Stimulated activated CD4-positive, alpha-beta T cell treated with anti-CD3 and anti-CD28 coated beads, Interleukin-4, amount 100 ng/mL, for 48 hours (primary cell): ENCODE measurements at places on chromosomes 16 and 17.

DNA sequence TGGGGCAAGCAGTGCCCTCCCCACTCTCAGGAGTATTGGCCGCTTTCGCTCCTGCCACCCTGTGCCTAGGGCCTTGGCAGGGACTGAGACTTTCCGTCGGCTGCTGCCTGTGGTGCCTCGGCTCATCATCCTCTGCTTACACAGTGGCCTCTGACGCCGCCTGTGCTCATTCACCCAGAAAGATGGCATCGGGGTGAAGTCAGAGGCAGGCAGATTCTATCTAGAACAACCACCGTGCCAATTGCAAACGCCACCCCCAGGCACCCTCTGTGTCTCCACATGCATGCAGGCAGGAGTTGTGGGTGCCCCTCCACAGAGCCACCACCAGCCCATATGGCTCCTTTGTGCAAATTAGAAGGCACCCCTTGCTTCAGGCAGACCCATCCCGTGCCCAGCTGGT is 154.2 kb upstream of the GSE1 start:
- no peak for DNase-seq

- DNase-seq = no peak
These were observed 35.0 kb upstream of the ASIC2 start for GRCh38 chr17:33328129-33328528.

DNA sequence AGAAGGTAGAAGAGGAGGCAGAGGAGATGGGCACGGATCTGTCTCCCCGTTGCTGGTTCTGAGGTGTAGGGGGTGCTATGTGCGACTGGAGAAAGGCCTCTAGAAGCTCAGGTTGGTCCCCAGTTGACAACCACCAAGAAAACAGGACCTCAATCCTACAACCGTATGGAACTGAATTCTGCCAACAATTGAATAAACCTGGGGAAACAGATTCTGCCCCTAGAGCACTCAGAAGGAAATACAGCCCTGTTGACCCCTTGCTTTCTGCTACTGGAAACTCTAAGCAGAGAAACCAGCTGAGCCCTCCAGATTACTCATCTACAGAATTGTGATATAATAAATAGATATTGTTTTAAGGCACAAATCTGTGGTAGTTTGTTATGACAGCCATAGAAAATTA is 313.0 kb upstream of the GOT2 start:
- DNase-seq = no peak

GRCh38 chr17:12256380-12256995 is 235.8 kb downstream of the MAP2K4 start:
- DNase-seq = no peak

DNA sequence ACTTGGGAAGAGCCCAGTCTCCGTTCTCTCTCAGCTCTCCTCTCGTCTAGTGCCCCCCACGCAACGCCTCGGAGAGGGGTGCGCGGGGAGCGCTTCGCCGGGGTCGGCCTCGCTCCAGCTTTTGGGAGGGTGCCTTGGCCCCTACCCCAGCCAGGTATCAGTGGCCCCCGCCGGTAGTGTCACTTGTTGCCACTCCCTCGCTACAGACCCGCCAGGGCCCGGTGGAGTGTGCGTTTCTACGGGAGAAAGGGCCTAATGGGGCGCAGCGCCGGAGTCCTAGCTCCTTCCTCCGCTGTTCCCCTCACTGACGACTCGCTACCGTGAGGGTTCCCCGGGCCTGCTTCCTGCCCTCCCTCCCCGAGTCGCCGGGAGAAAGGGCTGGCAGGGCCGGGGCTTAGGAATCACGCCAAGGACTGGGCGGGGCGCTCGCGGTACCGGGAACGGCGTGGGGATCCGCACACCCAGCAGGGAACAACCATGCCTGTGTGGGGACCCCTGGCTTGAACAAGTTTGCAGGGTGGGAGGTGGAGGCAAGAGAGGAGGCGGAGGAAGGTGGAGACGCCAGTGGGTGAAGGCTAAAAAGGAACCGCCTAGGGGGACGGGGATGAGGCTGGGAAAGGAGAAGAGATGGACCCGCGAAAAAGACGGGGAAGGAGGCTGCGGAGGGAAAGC is 997 bp upstream of the CDH11 start:
- no peak for DNase-seq

DNA sequence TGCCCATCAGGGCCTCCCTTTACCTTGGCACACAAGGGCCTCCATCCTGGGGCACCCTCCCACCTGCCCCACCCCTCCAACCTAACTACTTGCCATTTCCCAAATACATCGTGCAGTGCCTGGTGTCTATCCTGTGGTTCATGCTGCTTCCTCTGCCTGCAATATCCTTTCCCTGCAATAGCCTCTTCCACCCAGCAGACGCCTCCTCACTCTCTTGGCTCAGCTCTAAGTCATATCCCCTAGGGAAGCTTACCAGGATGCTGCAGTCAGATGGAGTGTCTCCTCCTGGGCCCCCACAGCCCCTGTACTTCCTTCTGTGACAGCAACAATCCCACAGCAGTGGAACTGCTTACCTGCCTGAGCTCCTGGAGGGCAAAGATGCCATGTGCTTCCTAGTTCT is 36.7 kb downstream of the CCDC182 start:
- no peak for DNase-seq

DNA sequence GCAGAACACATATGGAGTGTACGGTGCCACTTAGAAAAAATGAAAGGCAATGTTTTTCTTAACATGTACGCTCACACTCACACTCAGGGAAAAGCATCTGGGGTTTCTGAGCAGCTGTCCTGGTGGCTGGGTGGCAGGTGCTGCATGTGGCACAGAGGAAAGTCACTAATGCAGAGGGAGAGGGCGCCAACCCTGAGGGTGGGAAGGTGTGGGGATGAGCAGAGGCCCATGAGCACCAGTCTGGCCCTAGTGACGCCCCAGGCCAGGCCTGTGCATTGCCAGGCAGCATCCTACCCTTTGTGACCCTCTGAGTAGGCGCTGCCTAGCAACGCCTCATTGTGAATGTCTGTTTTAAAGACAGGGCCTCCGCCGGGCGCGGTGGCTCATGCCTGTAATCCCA is 19.1 kb upstream of the LCMT1 start:
- no peak for DNase-seq

DNA sequence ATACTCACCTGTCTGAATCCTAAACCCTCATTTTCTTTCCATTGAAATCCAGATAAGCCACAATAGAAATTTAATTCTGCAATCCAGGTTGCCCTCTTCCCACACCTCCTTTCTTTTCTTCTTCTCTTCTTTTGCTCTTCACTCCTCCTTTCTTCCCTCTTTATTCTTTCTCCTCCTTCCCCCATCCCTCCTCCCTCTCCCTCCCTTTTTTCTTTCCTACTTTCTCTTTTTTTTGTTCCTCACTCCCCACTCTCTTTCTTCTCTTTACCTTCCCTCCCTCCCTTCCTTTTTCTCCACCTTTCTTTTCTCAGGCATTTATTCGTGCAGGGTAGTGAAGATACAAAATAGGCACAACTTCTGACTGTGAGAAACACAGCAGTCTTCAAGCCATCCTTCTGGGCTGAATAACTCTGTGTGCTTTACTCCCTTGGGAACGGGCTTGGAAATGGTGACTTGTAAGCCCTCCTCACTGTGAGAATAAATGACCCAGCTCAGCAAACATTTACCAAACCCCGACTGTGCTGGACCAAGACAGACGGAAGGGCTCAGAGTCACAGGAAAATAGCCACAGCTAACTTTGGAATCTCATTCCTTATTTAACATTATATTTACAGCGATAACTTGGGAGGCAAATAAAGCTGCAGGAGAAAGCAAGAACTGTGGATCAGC is 140.8 kb downstream of the HAPSTR1 start:
- DNase-seq = no peak

DNA sequence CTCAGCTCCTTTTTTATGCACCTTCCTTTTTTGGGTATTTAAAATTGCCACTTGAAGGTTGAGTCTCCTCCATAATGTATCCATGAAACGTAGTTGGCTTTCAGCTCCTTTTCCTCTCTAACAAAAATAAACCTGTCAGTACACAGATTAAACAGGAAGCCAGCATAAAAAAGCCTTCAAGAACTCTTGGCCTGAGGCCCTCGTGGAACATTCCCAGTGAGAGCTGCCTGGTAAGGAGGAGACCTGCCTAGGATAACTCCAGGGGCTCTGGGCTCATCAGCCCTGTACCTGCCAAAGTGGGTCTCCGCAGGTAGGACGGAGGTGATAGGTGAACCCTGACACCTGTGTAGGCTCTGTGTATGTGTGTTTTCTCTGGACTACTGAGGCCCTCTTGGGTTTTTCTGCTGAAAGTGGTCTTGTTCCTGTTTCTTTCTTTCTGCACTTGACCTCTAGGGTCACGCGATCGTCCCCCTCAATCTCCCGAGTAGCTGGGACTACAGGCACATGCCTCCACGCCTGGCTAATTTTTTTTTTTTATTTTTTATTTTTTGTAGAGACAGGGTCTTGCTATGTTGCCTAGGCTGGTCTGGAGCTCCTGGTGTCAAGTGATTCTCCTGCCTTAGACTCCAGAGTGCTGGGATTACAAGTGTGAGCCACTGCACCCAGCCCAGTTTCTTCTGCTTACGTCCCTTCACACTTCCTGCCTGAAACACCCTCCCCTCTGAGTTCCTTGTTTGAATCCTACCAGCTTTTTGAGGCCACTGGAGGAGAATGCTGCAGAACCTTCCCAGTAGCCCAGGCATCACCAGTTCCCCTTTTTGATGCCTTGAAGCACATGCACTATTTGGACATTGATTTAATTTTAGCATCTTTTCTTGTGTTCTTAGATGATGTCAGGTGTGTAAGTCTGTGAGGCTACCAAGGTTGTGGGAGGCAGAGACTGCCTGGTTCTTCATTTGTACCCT is 9.8 kb downstream of the PGS1 start:
- no peak for DNase-seq

DNA sequence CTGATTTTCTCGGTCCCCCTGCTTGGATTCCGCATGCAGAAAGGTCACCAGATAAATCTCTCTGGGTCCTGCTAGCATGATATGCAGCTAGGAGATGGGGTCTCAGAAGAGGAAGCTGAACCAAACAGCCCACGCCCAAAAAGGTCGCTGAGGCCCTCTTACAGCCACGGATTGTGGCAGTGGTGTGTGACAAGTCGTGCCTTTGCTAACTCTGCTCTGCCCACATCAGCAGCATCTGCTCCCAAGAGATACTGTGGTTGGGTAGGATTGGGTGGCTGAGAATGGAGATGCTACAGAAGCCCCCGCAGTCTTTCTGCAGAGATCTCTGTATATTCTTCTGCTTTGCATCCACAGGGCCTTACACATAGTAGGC is 15.2 kb upstream of the SKAP1 start:
- DNase-seq = no peak

DNA sequence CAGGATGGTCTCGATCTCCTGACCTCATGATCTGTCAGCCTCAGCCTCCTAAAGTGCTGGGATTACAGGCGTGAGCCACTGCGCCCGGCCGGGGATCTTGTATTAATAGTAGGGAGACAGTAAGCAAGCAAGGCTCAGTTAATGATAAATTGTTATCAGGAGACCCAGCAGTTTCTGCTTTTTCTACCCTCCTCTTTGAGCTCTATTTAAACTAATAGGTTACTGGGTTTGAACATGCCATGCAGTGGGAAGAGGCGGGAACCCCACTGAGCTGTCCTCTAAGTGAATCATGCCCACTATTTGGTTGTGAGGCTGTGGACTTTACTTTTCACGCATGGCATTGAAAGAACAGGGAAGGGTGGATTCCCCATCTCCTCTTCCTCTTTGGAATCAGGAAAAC is 223.9 kb downstream of the WWOX start:
- DNase-seq = no peak

- DNase-seq = no peak
These were observed 145.2 kb downstream of the WSCD1 start for GRCh38 chr17:6215071-6216035.

DNA sequence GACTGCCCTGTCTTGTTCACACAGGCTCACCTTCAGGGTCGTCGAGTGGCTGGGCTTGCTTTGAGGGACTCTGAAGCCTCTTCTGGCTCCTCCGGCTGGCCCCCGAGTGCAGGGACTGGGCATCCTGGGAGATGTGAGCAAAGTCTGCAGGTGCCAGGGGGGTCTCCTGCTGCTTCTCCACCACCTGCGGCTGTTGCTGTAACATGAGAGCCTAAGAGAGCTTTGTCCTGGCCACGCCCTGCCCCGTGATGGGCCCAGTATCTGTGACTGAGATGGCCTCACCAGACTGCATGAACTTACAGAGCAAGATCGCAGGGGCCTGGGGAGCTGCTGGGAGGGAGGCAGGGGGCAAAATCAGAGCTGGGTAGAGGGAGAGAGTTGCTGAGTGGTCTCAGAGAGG is 12.5 kb downstream of the ERN2 start:
- DNase-seq = no peak

- DNase-seq = no peak
These were observed 10.9 kb upstream of the ZFHX3 start for GRCh38 chr16:73058616-73059409.

DNA sequence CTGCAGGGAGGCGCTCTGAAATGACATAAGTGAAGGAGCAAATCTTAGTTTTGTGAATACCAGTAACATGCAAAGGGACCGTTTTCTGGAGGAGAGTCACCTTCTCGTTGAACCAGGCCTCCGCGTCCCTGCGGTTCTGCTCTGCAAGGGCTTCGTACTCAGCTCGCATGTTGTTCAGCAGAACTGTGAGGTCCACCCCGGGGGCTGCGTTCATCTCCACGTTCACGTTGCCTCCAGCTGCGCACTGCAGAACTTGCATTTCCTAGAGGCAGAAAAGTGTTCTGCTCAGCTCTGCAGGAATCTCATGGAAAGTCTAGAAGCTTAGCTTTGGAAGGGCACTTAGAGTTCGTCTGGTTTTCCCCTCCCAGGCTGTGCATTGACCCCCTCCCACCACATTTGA is 4.1 kb downstream of the KRT25 start:
- DNase-seq = no peak

DNA sequence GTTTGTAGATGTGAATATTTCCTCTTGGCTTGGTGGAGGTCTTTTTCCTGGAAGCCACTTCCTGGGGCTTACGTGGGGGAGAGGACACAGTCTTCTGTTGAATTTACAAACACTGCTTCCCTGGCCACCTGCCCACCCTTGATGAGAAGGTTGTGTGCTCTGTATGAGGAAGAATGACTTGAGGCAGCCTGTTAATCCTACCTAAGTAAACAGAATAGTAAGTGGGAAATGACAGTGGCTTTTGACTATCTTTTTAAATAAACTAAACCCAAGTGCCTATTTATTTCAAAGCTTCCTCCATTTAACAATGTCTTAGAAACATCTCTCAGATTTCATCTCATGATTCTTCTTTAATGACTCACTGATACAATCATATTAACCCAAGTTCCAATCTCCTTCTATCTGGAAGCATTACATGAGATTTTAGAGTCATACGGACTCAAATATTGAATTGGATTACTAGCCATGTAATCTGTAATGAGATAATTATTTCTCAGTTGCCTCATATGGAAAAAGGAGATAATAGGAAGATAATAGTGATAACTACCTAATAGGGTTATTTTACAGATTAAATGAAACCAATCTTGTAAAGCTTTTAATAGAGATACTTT is 96.6 kb upstream of the SMIM36 start:
- DNase-seq = no peak

GRCh38 chr17:45020354-45021138 is 30.9 kb downstream of the DCAKD start:
- DNase-seq = no peak

- DNase-seq = no peak
These were observed 52.6 kb upstream of the ACSF3 start for GRCh38 chr16:89040861-89041570.

GRCh38 chr17:11535231-11535630 is 63.0 kb upstream of the DNAH9 start:
- no peak for DNase-seq

GRCh38 chr16:78504401-78504851 is 405.0 kb downstream of the WWOX start:
- no peak for DNase-seq

GRCh38 chr17:79043931-79044320 is 20.0 kb downstream of the C1QTNF1 start:
- DNase-seq = no peak
